Suppressor macrophage treated with lipopolysaccharide for 1 hour (primary cell): ENCODE measurements at places on chromosomes 11 and 22.

- DNase-seq: peak; percentile 47
Measured at GRCh38 chr11:1640076-1640946, 10.7 kb downstream of the KRTAP5-5 start.

DNA sequence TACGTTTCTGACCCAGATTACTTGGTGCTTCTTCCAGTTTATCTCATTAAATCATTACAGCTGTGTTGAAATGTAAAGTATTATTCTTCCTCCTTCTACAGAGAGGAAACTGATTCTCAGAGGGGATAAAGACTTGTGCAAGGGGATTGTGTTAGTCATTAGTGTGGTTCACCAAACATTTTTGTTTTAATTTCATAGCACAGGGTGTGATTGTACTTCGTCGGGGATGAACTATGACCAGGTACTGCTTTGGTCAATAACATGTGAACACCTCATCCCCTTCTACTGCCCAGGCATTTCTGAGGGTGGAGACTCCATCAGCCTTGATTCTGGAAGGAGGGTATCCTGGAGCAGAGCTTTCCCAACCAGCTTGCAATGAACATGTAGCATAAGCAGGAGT, 120.2 kb upstream of the ALX4 start:
- DNase-seq: peak; percentile 27

DNA sequence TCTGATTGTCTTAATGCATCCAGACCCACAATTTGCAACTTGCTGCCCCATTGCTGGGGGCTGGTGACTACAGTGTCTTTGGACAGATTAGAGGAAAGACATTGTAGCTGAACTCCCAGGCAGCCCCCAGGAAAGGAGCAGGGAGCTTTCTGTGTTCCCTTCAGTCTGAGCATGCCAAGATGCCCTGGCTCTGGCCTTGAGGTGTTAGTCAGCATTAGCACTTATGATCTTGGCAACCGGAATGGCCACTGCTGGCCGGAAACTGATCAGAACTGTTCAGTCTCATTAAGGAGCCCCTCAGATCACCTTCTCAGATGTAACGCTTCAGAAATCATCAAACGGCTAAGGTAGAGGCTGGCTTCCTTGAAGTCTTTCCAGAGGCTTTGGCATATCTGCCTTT, 195.2 kb downstream of the NAV2 start:
- DNase-seq: no peak

DNA sequence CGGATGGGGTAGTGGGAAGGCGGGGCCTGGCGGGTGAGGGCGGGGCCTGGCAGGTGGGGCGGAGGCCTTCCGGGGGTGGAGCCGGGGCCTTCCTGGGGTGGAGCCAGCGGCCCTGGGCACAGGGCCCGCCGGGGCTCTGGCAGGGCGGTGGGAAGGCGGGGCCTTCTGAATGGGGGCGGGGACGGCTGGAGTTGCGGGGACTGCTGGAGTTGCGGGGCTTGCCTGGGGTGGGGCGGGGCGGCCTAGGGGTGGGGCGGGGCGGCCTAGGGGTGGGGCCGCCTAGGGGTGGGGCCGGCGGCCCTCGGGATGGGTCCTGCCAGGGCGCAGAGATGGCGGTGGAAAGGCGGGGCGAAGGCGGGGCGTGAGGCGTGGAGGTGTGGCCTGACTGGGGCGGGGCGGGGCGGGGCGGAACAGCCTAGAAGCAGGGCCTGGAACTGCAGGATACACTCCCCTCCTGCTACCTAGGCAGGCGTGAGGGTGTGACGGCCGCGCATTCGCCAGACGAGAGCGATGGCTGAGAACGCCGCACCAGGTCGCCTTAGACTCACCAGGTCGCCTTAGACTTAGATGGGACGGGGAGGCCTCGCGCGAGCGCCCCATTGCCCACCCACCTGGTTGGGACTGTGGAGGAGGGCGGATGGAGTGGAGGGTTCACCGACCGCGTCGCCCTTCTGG, 19.3 kb downstream of the RRP7A start:
- peak; percentile 93 for DNase-seq

DNA sequence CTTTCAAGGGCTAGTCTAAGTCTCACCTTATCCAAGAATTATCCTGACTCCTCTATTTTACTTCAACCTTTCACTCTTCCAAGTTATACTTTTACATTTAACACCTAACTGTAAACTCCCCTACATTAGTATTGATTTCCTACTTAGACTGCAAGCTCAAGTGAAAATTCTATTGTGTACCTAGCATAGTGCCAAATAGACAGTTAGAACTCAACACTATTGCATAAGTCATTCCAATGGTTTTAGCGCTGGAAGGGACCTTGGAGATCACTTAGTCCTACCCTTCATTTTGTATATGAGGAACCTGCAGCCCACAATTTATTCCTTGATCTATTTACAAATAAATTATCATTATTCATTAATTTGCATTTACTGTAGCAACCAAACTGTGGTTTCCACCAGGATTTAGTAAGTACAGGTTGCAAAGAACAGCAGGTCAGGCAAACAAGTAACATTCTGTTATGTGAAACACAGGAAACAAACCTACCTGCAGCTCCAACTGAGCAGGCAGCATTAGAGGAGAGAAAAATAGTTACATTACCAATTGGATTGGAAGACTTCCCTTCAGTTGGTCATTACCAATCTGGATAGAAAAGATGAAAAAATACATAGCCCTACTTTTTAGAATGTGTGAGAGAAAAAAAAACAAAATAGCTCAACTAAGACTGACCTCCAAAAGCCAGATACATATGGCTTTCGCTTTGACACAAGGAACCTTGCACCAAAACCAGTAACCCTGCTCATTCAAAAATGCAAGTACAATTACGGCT, 33.7 kb upstream of the NFRKB start:
- DNase-seq: no peak

- no peak for DNase-seq
Measured at GRCh38 chr11:2801711-2802388, 83.7 kb downstream of the CDKN1C start.

GRCh38 chr11:2406451-2406850, 5.9 kb downstream of the TSSC4 start:
- DNase-seq: no peak

DNA sequence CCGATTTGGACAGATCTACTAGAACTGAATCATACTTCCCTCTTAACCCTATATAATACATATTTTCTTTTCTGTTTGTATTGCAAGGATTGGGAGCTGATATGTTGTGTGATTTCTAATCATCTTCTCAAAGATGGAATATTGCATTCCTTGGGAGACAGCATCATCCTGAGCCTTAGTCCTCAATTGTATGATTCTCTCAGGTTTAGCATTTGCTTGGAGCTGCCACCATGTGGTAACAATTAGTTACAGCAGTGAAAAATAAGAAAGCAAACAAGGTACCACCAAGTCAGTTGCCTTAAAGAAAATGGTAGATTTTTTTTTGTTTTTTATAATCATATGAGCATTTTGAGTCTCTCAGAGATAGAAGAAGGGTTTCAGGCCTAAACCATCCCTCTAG, 11.9 kb downstream of the SNX19 start:
- DNase-seq: no peak

DNA sequence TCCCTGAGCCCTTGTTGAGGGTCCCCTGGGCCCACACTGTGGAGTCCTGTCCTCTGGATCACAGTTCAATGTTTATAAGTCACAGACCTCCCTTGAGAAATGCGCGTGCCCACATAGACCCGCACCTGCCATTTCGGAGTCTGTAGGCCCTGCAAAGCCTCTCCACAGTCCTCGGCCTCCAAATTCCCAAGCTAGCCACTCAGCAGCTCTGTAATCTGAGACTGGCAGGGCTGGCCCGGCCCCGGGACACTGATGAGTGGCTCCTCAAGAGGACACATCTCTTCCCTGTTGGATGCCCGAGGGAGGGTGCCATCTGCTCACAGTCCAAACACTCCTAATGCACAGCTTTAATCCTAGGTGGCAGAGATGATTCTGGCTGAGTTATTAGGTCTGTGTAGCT, 39.1 kb downstream of the B3GAT1 start:
- DNase-seq: no peak

GRCh38 chr11:134404575-134405341, 7.3 kb downstream of the B3GAT1 start:
- DNase-seq: no peak

- no peak for DNase-seq
Measured at GRCh38 chr11:21976210-21976609, 216.7 kb upstream of the ANO5 start.

DNA sequence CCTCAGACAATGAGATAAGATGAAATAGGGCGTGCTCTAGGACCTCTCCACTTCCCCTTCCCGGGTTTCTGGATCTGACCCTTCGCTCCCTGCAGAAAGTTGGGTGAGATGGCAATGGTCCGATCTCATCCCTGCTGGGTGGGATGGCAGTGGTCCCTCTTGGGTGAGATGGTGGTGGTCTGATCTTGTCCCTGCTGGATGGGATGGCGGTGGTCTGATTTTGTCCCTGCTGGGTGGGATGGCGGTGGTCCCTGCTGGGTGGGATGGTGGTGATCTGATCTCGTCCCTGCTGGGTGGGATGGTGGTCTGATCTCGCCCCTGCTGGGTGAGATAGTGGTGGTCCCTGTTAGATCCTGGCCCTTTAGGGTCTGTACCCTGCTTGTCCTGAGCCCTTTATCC, 21.3 kb downstream of the ST14 start:
- DNase-seq: no peak

DNA sequence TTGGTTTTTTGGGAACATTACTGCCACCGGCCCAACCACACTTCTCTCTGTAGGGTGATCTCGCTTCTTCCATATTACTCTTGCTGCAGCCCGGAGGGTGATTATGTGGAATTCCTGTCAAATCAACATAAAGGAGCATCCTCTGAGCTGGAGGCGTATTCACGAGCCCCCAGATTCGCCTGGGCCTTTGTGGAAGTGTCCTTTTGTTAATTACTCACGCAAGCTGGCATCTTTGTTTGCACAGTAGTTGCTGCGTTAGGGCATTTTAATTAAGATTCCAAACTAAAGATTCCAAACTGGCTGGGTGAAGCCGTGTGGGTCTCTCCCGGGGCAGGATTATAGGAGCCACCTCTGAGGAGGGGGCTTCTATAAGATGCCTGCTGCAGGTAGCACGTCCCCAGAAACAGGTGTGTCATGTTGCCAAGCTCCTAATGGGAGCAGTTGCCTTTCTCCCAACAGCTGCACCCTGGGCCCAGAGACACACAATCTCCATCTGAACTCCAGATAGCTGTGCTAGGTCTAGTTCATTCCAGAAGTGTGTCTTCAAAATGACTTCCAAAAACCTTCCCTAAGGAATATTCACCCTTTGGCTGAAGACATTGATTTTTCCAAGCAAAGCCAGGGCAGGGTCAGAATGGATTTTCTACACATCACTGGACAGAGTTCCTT, 40.9 kb downstream of the SHISAL1 start:
- DNase-seq: no peak
